ENCODE measurements at places on chromosomes 5 and 9. TPM values are rescaled to one million over a fixed set of nuclear protein-coding genes. Genes with fewer than 3 reads are reported as not detected.

The NSUN2 gene
- total RNA-seq = 63.4 TPM

The SLC36A2 gene
- not detected for total RNA-seq

The SOWAHA gene
- 4.4 TPM for total RNA-seq

- no peak for DNase-seq
Measured at GRCh38 chr9:100303747-100304146, 49.0 kb downstream of the TEX10 start.

DNA sequence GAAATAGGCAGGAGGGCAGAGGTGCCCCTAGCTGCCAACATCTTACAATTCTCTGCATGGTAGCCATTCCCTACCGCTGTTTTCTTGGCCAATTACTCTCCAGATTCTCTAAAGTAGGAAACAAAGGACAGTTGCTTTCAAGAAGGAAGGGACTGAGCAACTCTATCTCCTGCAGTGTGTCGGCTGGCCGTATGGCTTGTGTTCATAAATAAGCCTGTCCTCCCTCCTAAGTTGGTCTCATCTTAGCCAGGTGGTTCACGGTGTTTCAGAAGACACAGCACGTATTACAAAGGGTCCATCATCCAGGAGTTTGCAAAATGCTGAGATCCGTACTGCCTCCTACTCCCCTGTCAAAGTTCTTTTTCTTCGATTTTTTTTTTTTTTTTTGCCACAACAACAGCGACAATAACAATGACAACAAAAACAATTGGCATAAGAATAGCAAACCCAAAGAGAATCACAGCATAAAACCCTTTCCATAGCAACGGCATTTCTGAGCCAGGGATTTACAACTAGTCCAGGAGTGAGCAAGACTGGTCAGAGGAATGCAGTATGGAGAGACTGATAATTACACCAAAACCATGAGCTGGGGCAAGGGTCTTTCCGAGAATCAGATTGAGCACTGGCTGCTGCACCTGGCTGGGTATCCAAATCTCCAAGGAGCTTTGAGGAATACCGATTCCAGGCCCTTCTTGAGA is 212.8 kb downstream of the SLIT3 start:
- DNase-seq = no peak

DNA sequence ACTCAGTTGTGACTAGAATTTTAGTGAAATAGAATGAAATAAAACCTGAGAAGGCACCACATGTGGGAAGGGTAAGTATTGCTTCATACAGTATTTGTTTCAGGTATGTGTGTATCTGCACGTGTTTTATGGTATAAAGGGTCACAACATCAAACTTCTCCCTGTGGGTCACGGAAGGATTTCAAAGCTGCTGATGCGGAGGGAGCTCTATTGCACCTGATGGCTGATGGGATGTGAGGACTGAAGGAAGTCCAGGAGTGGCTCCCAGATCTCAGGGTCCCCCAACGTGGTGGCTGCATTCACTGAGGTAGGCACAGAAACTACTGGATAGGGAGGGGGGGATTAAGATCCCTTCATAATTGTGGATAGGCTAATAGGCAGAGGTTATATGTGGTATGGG is 159.7 kb downstream of the PJA2 start:
- no peak for DNase-seq

The RGMB gene
- total RNA-seq = 16.7 TPM

- no peak for DNase-seq
Measured at GRCh38 chr5:119353686-119354366, 2.0 kb upstream of the TNFAIP8 start.

GRCh38 chr9:77885104-77885672 is 146.4 kb downstream of the GNAQ start:
- no peak for DNase-seq

GRCh38 chr9:279674-280073 is 65.0 kb downstream of the DOCK8 start:
- DNase-seq = no peak

- DNase-seq = no peak
Measured at GRCh38 chr9:8346296-8346695, 546.7 kb upstream of the DMAC1 start.

- no peak for DNase-seq
Measured at GRCh38 chr5:4083591-4084337, 488.1 kb downstream of the IRX1 start.

DNA sequence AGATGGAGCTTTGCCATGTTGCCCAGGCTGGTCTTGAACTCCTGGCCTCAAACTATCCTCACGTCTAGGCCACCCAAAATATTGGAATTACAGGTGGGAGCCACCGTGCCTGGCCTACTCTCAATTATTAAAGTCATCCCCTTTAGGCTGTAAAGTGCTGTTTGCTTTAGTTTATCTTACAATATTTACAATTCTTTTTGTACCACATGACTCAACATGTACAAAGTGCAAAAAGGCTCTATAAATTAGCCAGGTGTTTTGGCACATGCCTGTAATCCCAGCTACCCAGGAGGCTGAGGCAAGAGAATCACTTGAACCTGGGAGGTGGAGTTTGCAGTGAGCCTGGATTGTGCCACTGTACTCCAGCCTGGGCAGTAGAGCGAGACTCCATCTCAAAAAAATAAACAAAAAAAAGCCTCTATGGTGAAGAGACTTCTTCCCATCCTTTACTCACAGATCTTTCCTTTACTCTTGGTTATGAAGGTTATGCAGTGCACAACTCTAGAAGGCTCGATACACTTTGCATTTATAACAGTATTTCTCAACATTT is 28.5 kb upstream of the MLLT3 start:
- DNase-seq = no peak

DNA sequence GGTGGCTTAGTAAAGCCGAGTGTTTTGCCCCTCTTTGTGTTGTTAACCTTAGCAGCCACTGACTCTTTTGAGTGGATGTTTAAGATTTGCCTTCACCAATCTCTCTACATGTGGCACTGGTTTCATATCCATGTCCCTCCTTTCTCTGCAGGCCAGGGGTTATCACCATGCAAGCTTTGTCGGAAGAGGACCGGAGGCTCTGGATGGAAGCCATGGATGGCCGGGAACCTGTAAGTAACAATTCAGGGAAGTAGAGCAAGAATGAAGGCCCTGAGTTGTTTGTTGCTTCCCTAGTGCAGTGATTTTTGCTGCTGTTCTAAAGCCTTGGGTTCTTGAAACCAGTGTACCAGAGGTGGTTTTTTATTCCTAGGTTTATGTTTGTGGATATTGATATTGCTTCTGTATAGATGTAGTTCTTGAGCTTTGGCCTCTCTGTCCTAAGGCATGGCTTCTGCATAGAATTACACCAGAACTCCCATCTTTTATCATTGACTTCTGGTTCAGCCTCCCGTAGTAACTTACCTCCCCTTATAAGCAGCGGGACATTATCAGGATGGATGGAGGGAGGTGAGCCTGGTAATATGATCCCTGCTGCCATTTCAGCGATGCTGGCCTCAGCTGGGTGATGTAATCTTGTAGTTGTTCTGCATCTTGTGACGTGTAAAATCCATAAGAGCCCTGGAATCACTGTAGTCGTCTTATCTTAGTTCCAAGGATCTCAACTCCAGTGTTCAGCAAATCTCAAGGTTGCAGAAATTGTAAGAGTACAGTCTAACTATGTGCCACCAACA is 161.9 kb downstream of the ARHGAP26 start:
- no peak for DNase-seq
